CD4-positive, alpha-beta T cell treated with Interleukin-12 subunit alpha and Interleukin-12 subunit beta, for 1 hour (primary cell): ENCODE measurements at places on chromosomes 1 and 21.

- DNase-seq: no peak
Measured at GRCh38 chr1:203570805-203571204, 55.8 kb upstream of the ATP2B4 start.

- no peak for DNase-seq
Measured at GRCh38 chr21:38937286-38937790, 131.6 kb downstream of the ETS2 start.

DNA sequence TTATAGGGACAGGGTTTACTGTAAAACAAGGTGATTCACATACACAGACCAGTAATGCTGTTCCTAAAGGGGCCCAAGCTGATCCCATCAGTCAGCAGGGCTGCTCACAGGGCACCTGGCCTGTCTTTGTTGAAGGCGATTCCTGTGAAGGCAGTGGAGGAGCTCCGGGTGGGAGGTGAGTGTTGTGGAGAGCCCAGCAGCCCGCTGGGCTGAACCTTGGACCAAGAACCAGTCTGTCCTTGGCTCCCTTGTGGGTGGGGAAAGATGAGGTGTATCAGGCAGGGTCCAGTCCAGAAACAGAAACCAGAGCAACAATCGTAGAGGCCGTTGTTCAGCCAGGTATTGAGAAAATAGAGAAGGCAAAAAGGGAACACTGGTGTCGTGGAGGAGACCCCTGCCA is 12.5 kb downstream of the PDXK start:
- no peak for DNase-seq

- no peak for DNase-seq
Measured at GRCh38 chr1:243505986-243506689, 250.3 kb downstream of the SDCCAG8 start.

- no peak for DNase-seq
Measured at GRCh38 chr1:217141711-217142110, 418.5 kb upstream of the ESRRG start.

DNA sequence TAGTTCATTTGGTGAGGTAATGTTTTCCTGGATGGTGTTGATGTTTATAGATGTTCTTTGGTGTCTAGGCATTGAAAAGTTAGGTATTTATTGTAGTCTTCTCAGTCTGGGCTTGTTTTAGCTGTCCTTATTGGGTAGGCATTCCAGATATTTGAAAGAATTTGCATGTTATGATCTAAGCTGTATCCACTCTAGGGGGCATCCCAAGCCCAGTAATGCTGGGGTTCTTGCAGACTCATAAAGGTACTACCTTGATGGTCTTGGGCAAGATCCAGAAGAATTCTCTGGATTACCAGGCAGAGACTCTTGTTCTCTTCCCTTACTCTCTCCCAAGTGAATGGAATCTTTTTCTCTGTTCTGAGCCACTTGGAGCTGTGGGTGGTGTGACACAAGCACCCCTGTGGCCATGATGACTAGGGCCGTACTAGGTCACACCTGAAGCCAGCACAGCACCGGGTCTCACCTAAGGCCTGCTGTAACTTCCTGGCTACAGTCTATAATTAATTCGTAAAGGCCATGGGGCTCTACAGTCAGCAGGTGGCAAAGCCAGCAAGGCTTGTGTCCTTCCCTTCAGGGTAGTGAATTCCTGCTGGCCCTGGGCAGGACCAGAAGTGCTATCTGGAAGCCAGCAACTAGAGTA is 74.8 kb upstream of the PDE4B start:
- no peak for DNase-seq

- DNase-seq: no peak
Measured at GRCh38 chr1:153670257-153670858, 435 bp downstream of the ILF2 start.

GRCh38 chr1:41879617-41880016 is 39.1 kb downstream of the HIVEP3 start:
- no peak for DNase-seq

- no peak for DNase-seq
Measured at GRCh38 chr1:53137729-53138128, 4.7 kb downstream of the SLC1A7 start.

- DNase-seq: no peak
Measured at GRCh38 chr1:180384286-180385005, 117.9 kb downstream of the ACBD6 start.

DNA sequence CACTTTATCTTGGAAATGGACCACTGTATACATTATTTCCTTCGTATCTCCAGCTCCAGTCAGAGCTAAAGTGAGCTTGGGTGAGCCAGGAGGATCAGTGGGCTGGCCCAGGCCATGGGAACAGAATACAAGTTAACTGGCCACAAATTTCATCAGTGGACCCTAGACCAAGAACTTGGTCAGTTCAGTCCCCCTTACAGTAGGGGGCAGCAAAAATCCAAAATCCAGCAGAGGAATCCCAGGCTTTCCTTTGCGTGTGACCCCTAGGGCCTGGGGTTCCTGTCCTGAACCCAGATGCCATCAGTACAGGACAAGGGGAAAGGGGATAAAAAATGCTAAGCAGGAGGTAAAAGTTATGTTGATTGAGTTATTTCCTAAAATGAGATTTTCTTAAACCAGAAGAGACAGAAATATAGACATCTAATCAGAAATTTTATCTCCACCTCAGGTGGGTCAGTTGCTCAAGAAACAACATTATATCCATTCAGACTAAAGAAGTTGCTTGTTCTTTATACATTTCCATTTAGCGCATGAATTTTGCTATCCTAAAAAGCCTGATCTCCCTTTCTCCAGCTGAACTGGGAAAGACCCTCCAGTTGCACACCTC is 24.1 kb upstream of the LCE5A start:
- no peak for DNase-seq

GRCh38 chr1:111517469-111518225 is 14.2 kb upstream of the ADORA3 start:
- DNase-seq: peak; percentile 60

DNA sequence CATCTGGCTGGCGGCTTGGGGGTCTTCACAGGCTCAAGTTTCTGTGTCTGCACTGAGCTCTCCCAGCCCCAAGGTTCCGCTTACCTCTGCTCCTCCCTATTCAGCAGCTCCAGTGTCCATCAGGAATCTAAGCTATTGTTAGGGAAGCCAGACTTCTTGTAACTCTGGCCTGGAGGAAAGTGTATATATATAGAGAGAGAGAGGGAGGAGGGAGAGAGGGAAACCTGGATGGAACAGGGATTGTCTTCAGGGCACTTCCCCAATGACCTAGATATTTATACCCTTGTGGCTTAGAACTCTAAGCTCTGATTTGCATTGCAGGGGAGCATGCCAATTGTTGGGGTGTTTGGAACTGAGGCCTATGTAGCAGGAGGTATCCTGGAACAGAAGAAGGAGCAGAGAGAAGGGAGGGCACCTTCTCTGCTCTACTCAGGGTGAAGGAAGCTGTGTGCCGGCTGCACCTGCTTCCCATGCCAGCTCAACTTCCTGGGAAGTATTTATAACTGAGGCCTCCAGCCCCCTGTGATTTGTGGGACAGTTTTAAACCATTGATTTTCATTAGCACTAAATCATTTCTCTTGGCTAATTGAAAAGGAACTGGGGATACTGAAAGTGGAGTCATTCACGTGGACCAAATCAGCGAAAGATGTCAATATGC is 70.9 kb downstream of the NAV1 start:
- no peak for DNase-seq

GRCh38 chr1:44076066-44076465 is 42.6 kb upstream of the KLF17 start:
- no peak for DNase-seq

GRCh38 chr1:93200086-93200620 is 19.6 kb downstream of the CCDC18 start:
- no peak for DNase-seq

DNA sequence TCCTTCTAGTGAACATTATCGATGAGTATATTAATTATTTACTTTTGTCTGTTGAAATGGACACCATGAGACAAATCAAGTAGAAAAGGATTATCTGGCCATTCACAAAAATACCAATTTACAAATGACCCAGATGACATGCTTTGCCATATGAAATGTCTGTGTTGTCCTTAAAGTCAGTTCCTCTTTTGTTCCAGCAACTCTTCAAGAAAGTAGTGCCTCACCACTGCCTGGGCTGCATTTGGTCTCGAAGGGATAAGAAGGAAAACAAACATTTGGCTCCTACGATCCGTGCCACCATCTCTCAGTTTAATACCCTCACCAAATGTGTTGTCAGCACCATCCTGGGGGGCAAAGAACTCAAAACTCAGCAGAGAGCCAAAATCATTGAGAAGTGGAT is 79.6 kb downstream of the RGL1 start:
- DNase-seq: no peak

DNA sequence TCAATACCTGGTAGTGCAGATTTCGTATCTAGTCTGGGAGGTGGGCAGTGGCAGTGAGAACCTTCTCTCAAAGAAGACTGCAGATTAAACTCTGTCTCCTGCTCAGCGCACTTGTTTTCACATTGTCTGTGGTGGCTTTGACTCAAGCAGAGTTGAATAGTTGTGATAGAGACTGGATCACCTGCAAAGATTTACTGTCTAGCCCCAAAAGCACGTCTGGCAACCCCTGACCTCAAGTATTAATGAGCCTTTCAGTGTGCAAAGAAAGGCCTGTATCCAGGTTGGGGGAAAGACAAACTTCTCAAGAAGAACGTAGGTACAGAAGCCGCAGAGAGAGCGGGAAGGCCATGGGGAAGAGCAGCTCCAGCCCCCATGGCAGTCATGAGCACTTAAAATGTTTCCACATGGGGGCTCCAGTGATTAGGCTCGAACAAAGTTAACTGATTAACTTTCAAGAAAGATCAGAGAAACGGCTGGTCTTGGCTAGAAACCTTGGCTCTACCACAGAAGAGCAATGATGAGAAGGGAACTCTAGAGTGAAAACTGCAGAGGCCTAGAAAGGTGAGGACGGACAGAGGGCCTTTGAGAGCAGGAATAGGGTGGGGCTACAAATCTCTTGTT is 15.2 kb downstream of the HENMT1 start:
- peak; percentile 38 for DNase-seq

DNA sequence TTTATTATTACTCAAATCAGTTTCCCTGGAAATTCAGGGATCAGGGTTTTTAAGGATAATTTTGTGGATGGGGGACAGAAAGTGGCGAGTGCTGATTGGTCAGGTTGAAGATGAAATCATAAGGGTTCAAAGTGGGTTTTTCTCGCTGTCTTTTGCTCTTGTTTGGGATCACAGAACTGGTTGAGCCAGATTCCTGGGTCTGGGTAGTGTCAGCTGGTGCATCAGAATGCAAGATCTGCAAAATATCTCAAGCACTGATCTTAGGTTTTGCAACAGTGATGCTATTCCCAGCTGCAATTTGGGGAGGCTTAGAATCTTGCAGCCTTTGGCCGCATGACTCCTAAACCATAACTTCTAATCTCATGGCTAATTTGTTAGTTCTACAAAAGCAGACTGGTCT is 9.3 kb downstream of the CHI3L2 start:
- no peak for DNase-seq

DNA sequence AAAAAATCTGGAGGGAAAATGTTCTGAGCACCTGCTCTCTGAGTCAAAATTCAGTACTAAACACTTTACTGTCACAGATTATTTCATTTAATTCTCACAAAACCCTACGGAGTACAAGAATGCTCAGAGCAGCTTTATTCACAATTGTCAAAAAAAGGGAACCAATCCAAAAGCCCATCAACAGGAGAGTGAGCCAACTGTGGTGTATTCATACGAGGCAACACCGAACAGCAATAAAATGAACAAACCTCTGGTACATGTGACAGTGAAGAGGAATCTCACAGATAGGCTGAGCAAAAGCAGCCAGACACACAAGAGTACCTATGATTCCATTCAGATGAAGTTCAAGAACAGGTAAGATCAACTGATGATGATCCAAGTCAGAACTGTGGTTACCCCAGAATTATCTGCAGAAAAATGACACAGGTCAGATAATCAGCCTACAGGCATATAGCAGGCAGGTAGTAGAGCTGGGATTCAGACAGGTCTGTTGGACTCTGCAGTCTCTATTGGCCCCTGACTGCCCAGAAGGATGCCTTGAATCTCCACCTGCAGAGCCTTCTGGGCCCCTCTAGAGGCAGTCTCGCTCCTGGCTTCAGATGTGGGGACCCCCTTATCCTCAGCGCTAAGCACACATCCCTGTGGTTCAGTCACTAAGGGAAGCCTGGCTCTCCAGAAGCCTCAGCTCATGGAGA is 19.2 kb downstream of the SLC9A1 start:
- DNase-seq: no peak

DNA sequence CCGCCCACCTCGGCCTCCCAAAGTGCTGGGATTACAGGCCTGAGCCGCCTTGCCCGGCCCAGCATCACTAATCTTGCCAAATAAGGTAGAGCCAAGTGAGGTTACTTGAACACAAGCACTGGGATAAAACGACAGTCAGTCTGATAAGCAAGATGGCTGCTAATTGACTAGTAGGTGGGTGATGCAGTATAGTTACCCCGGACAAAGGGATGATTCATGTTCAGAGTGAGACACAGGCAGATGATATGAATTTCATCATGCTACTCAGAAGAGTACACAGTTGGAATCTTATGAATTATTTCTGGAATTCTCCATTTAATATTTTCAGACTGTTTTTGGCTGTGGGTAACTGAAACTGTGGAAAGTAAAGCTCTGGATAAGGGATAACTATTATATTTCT is 178.4 kb downstream of the USP25 start:
- DNase-seq: no peak

DNA sequence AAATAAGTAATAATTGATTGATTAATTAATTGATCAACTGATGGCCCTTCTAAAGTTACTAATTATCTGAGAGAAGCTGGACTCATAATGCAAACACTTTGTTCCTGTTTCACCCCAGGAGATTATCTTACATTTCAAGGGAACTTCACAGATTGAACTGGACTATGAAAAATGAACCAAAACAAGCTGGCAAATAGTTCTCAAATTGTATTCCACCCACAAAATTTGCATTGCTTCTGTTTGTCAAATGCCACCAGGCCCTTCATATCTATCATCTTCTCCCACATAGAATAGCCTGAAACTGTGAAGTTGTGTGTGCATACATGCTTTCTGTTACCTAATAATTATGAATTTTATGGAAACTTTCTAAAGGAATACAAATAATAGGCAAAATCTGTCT is 104.0 kb downstream of the ZNF281 start:
- DNase-seq: no peak

DNA sequence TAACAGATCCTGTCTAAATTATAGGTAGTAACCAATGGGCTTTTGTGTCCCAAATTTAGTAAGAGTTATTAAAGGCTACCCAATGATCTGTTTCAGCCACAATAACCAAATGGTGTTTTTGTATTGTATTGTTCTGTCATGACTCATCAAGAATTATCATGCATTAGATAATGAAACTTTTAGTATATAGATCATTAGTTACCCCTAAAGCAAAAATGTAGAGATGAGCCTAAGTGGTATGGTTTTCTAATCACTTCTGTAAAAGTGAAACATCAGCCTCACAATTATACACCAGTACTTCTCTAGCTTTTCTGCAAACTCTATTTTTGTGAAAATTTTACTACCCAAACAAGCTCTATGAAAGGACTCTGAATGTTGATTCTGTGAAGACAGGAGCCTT is 71.4 kb downstream of the LRRC7 start:
- DNase-seq: no peak

- DNase-seq: no peak
Measured at GRCh38 chr1:98839840-98840239, 164.8 kb downstream of the PLPPR5 start.

- DNase-seq: peak; percentile 71
Measured at GRCh38 chr1:1614204-1614953, 921 bp upstream of the MIB2 start.

- no peak for DNase-seq
Measured at GRCh38 chr1:15719381-15720120, 16.5 kb upstream of the SLC25A34 start.

GRCh38 chr21:21182401-21183010 is 184.3 kb downstream of the NCAM2 start:
- no peak for DNase-seq
